ENCODE measurements at places on chromosomes 12 and 14.

DNA sequence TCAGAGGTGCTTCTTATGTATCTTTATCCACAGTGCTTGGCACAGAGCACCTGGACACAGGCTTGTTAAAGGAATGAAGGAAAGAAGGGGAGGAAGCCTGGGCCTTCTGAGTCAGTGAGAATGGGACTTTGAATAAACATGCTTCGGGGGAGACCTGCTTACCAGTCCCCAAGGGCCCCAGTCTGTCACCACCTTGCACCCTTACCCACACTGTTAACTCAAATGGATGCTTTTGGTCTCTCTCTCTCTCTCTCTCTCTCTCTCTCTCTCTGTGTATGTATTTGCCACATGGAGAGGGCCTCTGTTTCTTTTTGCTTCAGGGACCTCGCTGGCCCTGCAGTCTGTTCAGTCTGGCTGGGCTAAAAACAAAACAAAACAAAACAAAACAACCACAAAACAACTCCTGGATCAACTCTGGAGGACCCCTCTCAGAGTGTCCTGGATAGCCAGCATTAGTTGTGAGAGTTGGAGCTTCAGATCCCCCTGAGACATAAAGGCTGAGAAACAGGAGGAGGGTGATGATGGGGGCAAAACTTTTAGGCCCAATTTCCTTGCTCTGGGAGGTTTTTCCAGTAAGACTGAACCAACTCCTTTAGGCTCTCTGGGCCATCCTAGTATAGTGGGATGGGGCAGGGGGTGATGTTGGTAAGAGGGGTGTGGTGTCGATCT is 1.9 kb downstream of the KIF5A start:
- DNase-seq = no peak

- peak; percentile 31 for DNase-seq
Measured at GRCh38 chr14:38079268-38079667, 128.4 kb upstream of the SSTR1 start.

GRCh38 chr14:72776701-72777261 is 117.1 kb downstream of the DPF3 start:
- no peak for DNase-seq

DNA sequence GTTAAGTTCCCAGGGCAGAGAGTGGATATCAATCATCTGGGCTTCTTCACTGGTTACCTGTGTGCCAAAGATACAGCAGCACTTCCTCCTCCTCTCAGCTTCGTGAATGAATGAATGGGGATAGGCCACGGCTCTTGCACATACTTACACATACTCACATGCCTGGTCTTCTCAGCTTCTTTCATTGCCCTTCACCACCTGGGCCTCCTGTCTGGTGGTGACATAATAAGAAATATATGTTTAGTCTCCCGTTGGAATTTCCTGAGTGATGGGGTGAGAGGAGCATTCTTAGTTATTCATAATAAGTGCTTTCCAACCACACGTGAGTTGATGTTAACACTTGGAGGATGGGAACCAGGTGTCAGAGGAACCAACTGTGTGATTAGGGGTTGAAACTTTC is 268.1 kb upstream of the RMST start:
- no peak for DNase-seq

DNA sequence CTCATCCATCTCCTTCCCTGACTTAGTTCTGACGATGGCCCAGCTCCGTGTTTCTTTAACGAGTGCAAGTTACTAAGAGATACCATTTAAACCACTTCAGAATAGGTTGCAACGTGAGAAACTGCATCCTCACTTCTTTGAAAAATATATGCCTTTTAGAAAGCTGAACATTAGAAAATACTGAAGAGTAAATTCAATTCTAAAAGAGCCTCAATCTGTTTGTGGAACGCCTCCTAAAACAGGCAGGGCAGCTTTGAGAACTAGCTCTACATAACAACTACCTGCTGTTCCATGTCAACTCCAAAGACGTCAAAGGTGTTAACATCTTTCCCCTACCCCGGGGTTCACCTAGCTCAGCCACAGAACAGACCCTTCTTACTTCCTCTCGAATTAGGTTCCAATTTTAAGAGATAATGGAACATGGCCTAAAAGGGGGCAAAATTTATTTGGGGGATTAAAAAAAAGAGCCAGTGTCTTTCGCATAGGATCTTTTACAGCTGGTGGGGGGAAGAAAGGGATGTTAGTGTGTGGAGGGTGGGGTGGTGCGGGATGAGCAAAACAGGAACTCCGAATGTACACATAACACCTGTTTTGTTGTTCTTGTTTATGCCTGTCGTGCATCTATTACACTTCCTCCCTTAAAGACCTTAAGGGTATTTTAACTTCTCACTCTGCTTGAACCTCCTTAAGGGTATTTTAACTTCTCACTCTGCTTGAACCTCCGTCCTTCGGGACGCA is 3.3 kb downstream of the BHLHE41 start:
- no peak for DNase-seq

GRCh38 chr12:70557583-70558191 is 79.5 kb downstream of the PTPRB start:
- DNase-seq = no peak

DNA sequence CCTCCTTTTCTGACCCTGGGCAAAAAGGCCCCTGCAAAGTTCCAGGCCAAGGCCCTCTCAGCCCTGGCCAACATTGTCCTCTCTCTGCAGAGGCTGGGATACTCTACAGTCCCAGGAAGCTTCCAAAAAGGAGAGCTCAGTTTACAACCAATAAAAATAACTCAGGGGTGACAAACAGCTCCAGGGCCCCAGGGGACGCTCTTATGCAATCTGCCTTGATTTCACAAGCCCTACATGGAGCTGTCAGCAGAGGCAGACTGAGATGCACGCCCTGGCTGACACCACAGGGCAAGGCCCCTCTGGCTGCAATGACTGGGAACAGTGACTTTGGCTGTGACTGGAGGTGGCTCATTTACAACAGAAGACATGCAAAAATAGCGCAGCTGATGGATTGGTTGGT is 129.0 kb upstream of the MED13L start:
- DNase-seq = peak; percentile 97

DNA sequence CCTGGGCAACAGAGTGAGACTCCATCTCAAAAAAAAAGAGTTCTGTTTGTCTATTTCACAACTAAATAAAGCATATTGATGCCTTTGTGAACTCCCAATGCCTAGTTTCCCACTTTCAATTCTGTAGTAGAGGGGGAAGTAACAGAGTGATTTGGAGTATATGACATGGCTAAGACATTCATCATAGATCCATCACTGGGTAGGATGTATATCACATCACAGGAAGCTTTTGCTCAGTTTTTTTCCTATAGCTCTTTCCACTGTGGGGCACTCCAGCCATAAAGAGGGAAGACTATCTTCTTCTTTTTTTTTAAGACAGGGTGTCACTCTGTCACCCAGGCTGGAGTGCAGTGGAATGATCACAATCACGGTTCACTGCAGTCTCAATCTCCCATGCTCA is 154.0 kb upstream of the BCL2L14 start:
- no peak for DNase-seq

DNA sequence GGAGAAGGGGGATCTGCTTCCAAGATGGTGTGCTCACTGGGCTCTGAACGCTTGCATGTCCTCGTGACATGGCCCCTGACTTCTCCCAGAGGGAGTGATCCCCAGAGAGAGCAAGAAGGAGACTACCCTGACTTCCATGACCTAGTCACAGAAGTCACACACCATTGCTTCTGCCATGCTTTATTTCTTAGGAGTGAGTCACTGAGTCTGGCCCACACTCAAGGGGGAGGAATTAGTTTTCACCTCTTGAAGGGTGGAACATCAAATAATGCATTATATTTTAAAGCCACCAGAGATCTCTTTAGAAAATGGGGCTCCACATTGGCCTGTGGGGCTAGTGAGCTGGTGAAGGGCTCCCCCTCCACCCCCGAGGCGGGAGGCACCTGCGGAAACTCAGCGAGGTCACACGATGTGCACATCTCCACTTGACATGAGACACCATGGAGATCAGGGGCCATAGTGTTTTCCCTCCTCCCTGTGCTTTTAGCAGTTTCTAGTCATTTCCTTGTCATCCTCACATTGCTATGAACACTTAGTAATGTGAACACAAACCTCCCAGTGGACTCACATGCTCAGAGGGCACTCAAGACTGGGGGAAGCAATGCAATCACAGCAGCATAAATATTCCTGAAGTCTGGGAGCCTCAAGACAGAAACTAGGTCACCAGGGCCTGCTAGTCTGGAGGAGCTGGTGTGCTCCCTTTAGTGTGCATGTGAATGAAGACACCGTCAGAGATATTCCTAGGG is 87.4 kb upstream of the FZD10 start:
- no peak for DNase-seq

DNA sequence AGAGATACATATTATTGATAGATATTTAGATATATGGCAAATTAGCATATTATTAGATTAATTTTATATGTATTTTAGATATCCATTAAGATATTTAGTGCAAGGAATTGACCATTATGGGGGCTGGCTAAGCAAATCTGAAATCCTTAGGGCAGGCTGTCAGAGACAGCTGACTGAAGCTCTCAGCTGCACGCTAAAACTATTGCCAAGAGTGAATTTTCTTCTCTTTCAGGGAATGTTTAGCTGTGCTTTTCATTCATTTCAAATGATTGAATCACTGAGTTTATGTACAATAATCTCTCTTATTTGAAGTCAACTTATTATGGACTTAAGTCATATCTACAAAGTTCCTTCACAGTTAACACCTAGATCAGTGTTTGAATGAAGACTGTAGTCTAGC is 566.5 kb downstream of the LRFN5 start:
- DNase-seq = no peak

- DNase-seq = no peak
Measured at GRCh38 chr12:125185311-125185739, 120.1 kb downstream of the AACS start.

DNA sequence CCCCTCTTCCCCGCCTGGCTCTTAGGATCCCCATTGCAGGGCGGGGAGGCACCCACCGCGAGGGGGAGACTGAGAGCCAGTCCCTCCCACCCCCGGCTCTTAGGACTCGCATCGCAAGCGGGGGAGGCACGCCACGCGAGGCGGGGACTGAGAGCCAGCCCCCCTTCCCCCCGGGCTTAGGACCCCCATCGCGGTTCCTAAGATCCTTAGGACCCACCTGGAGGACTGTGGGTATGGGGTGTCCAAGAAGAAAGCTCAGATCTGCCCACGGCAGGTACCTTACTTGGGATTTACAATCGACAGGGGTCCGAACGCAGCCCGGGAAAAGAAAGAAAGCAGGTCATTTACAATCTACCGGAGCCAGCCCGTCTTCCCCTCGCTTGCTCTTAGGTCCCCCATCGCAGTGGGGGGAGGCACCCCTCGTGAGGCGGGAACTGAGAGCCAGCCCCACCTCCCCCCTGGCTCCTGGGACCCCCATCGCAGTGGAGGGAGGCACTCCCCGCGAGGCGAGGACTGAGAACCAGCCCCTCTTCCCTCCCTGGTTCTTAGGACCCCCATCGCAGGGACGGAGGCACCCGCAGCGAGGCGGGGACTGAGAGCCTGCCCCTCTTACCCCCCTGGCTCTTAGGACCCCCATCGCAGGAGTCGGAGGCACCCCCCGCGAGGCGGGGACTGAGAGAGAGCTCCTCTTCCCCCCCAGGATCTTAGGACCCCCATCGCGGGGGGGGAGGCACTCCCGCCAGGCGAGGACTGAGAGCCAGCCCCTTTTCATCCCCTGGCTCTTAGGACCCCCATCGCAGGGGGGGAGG is 43.7 kb downstream of the DDX11 start:
- DNase-seq = peak; percentile 1

GRCh38 chr14:77547512-77548180 is 49.0 kb upstream of the ISM2 start:
- no peak for DNase-seq

DNA sequence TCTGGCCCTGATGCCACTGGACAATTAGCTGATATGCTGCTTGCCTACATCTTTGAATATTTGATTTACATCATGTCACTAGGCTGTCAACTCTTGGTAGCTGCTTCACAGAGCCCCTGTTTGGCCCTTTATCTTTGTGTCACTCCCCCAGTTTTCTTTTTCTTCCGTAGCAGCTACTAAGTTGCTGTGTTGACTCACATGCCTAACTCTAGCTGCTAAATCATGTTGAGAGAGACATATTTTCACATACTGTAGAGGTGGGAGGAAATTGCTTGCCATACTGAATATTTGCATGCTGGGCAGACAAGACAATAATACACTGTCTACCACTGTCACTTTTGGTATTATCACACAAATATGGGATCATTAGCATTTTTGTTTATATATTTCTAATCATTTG is 147.1 kb upstream of the NOVA1 start:
- no peak for DNase-seq

- DNase-seq = peak; percentile 77
Measured at GRCh38 chr12:45674181-45674977, 55.1 kb upstream of the ARID2 start.

- DNase-seq = peak; percentile 88
Measured at GRCh38 chr12:122072031-122072970, 6.3 kb upstream of the MLXIP start.

- no peak for DNase-seq
Measured at GRCh38 chr12:32788405-32788804, 32.7 kb upstream of the YARS2 start.

- peak; percentile 38 for DNase-seq
Measured at GRCh38 chr12:96136161-96136560, 58.0 kb upstream of the ELK3 start.

DNA sequence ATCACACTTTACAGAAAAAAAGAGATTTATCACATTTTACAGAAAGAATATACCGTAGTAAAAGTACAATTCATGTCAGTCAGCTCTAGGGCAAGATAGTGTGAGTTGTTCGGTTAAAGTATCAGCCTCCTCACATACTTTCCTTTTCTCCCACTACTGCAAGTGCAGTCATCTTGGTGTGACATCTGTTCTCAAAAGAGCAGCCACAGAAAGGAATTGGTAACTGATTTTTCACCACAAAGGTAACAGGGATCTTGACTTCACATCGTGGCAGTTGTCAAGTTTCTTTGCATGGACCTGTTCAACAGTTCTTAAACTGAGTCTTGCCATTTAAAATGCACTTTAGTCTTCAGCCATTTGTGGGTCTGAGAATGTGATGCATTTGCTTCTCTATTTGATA is 5.0 kb upstream of the E2F7 start:
- no peak for DNase-seq

- DNase-seq = no peak
Measured at GRCh38 chr12:100652488-100652887, 79.0 kb downstream of the GAS2L3 start.

DNA sequence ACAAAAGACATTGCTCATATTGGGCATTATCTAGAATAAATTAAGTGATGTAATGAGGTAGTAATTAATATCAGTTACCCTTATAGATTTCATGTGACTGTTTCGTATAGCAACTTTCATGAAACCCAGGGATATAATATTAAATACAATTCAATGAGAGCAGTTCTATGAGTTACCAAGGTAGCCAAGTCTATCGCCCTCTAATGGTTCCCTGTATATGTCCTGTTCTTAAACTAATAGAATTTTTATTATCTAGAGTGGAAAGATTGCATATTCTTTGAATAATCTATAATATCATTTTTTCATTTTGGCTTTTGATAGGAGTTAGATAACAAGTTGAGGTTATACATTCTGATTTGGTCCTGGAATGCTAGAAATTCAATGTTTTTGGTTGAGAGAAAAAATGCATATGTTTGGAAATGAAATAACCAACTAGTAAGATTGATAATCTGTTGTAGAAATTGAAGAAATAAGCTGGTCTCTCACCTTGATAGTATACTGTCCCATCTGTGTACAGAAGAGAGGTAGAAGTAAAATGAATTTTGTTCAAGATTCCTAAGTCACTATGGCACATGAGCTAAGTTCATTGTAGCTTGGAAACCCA is 59.7 kb downstream of the SCFD1 start:
- no peak for DNase-seq

- DNase-seq = no peak
Measured at GRCh38 chr12:106150555-106150954, 11.8 kb upstream of the NUAK1 start.

Data from GM04504 (cell line).